ENCODE measurements at places on chromosomes 2 and 18.

DNA sequence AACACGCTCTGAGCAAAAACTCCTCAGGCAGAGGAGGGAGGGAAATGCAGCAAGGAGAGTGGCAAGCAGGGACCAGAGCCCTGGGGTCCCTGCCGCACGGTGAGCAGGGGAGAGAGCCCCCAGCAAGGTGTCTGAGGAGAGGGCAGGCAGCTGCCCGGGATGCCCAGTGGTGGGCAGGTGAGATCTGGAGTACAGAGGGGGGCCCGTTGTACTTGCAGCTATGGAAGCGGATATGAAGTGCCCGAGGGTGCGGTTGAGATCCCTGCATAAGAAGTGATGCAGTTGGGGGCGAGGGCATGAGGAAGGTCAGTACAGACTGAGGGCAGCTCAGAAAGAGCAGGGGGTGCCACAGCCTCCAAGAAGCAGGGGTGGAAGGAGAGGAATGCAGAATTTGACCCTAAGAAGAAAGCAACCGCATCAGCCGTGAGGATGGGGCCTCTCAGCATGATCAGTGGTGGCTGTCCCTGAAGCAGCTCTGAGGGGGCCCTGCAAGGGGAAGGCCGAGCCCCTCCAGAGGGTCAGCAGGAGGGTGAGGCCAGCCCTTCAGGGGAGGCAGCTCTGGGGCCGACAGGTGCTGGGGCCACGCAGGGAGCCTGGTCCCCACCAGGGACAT is 29.4 kb downstream of the MTERF4 start:
- no peak for DNase-seq

- no peak for DNase-seq
Observed at GRCh38 chr18:59660786-59661743, 36.2 kb downstream of the CCBE1 start.

GRCh38 chr2:74413001-74413698 is 8.3 kb downstream of the C2orf81 start:
- no peak for DNase-seq

GRCh38 chr2:73238149-73238548 is 4.0 kb downstream of the CCT7 start:
- DNase-seq = no peak

- no peak for DNase-seq
Observed at GRCh38 chr18:46364048-46364447, 259.9 kb downstream of the HAUS1 start.
